ENCODE measurements at places on chromosomes 1 and 21.

- DNase-seq: no peak
Measured at GRCh38 chr1:82401116-82401515, 600.4 kb downstream of the ADGRL2 start.

DNA sequence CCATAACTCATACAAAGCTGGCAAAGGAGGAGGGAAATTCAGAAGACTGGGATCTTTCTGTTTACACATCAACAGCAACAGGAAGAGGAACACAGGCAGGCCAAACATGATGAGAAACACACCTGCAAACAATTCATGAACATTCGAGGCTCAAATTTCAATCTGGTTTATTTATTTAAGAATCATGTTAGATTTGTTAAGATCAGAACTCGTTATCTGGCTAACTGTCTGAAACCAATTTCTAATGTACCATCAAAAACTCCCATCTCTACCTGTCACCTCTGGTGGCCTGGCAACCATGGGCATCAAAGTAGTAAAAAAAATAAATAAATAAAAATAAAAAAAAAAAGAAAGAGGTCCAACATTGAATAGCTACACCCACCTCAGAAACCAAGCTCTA, 9.8 kb downstream of the LBR start:
- DNase-seq: no peak

- DNase-seq: no peak
Measured at GRCh38 chr1:65890201-65890843, 97.6 kb downstream of the PDE4B start.

DNA sequence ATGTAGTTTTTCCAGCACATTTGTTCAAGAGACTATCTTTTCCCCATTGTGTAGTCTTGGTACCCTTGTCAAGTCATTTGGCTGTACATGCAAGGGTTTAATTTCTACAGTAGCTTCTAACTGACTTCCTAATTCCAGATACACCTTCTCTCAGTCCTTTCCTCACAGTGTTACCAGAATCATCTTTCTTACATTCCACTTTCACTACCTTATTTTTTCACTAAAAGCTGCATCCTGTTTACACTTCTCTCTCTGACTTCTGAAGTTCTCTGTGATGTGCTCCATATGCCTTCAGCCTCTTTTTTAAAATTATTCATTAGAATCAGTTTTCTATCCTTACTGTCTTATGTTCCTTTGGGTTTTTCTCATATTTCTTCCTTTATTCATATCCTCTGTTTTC, 57.1 kb upstream of the RWDD3 start:
- no peak for DNase-seq

GRCh38 chr1:174818014-174818616, 181.6 kb upstream of the CACYBP start:
- no peak for DNase-seq

GRCh38 chr1:109389638-109390341, 7.9 kb downstream of the SORT1 start:
- no peak for DNase-seq

- no peak for DNase-seq
Measured at GRCh38 chr1:90730243-90731022, 13.3 kb upstream of the BARHL2 start.

DNA sequence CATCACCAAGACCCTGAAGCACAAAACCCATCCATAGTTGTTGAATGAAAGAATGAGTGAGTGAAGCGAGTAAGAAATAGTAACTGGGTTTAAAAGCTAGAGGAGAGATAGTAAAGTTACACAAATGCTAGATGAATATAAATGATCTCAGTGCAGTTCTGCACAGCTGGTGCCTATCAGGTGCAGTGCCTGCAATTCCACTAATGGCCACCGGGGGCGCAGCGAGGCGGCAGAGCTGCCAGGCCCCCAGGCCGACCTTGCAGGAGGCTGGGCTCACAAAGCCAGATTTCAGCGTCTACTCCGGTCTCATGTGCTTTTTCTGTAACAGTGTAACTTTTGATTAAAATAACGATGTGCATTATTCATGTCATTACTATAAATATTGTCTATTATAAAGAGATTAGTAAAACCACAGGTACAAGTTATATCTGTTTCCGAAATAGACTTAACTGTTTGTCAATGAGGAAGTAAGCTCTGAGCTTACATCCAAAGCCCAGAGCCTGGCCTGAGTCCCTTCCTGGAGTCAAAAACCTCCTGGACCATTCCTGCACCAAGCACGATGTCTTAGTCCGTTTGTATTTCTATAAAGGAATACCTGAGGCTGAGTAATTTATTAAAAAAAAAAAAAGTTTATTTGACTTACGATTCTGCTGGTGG, 477.6 kb downstream of the NPHP4 start:
- no peak for DNase-seq

DNA sequence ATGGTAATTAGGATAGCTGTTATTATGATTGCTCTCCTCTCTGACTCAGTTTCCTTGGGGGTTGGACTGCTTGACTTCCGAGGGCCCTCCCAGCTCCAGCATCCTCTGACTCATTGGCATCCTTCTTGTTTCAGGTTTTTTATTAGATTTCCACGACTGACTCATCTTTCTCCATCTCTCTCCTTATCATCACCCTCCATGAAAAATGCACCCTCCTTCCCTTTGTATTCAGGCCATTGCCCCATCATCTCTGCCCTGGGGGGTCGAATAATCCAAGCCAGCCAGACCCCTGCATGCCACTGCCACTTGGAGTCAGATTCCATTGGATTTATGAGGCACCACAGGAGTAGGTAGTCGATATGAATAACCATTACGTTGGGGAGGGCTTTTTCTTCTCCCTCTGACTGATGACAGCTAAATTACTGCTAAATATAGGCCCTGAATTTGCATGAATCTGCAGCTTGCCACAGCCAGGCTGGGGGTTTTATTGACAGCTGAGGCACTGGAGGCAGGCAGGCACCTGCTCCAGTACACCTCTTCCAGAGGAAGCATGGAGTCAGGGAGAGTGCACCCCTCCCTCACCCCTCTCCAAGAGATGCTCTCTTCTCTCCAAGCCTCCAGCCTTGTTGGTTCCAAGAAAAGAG, 91.7 kb downstream of the C1orf94 start:
- DNase-seq: no peak

DNA sequence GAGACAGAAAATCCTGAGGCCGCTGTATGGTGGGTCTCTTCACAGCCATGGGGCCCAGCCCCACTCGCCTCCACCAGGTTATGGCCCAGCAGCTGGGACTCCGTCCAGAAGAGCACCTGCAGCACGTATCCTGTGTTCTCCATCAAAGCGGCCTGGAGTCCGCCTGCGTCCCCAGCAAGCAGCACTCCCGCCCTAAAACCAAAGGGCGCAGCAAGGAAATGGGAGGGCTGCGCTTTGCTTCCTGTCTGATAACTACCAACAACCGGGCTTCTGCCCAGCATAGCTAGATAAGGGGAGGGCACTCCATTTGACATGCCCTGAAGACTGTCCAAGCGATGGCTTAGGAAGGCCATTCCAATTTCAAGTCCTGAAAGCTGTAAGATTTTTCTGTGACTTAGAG, 119.9 kb downstream of the KCNJ15 start:
- DNase-seq: no peak

GRCh38 chr1:38026592-38027200, 14.2 kb downstream of the UTP11 start:
- DNase-seq: no peak

GRCh38 chr21:26847921-26848320, 2.7 kb upstream of the ADAMTS1 start:
- peak; percentile 6 for DNase-seq

DNA sequence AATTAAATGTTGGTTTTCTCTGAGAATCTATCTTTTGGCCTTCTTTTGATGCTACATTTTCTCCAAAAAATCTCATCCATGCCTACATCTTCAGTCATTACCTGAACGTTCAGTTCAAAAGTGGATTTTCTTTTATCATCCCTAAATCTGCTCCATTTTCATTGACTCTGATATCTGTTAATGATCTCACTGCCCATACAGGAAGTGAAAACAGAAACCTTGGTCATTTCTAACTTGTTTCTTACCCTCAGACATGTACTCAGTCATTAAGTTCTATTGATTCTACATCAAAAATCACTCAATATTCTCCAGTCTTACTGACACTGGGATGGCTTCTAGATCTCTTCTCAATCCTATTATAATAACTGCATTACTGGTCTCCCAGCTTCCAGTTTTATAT, 22.7 kb downstream of the PRKACB start:
- no peak for DNase-seq

DNA sequence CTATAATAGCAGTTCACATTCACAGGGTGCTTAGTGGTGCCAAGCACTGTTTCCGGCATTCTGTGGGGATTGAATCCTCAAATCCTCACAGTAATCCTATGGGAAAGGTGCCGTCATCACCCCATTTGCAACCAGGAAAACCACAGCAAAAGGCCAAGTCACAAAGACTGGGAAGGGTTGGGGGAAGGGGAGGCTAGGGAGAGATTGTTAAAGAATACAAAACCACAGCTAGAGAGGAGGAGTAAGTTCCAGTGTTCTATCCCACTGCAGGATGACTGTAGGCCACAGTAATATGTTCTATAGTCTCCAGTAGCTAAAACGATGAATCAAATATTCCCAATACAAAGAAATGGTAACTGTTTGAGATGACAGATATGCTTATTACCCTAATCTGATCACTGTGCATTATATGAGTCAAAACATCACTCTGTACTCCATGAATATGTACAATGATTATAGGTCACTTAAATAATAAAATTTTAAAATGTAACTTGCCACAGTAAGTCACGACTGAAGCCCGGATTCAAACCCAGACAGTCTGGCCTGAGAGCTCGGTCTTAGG, 256.8 kb downstream of the TOMM20 start:
- no peak for DNase-seq

GRCh38 chr1:167499106-167499505, 19.2 kb downstream of the CD247 start:
- no peak for DNase-seq

GRCh38 chr1:32138965-32139364, 31.1 kb downstream of the KPNA6 start:
- DNase-seq: no peak
